ENCODE measurements at places on chromosomes 1 and 21.
A peak's percentile ranks its signal among the peaks of the same experiment; 100 is the strongest.

GRCh38 chr1:32754317-32755097, 51.9 kb upstream of the SYNC start:
- no peak for DNase-seq

DNA sequence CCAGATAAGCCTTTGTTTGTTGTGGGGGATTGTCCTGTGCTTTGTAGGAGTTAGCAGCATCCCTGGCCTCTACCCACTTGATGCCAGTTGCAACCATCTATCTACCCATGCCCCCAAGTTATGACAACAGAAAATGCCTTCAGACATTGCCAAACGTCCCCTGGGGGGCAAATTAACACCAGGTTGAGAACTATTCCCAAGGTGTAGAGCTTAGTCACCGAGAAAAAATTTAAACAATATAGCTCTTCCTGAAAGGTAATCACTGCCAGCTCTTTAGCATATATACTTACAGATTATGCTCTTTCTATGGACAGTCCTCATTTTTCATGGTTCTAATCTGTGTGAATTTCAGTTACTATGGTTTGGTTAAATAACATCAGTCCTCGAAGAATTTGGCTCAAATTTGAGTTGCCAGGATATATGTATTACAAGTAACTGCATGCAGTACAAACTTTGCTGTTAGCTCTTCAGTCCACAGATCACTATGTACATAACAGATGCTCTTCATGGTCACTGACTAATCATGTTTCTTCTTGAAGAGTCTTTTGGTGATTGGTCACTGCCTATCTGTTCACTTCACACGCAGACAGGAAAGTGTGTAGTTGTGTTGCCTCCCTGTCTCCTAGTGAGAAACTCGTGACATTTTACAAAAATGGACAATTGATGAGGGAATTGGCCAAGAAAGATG, 25.2 kb downstream of the MAPKAPK2 start:
- DNase-seq: peak; percentile 43

DNA sequence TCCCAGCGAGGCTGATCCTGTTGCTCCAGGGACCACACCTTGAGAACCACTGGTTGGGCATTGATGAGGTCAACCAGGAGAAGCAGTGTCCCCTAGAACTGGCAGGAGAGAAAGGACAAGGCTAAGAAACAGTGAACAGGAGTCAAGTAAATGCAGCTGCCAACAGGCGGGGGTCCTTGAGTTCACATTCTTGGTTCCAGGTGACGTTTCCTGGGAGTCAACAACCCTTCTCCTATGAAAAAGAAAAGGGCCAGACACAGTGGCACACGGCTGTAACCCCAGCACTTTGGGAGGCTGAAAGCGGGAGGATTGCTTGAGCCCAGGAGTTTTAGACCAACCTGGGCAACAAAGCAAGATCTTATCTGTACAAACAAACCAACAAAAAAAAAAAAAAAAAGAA, 98.3 kb downstream of the KAZN start:
- DNase-seq: no peak

DNA sequence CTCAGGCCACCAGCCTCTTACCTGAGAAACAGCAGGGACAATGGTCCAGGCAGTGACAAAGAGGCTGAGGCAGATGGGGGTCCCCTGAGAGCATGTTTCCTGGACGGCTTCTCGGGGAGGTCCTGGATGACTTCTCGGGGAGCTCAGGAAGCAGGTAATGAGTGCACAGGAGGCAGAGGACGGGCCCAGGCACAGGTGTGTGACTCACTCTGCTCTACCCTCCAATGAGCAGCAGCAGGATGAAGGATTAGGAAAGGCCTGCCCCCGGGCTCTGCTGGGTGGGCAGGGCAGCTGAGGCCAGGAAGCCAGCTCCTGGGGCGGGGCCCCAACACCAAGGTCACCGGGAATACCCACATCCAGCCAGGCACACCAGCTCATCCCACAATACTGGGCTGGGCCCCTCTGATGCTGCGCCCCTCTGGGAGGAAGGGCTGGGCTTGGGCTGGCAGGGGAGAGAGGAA, 17.2 kb upstream of the PTAFR start:
- DNase-seq: no peak

- DNase-seq: no peak
These were observed 17.4 kb upstream of the ARHGEF10L start for GRCh38 chr1:17521946-17522612.

DNA sequence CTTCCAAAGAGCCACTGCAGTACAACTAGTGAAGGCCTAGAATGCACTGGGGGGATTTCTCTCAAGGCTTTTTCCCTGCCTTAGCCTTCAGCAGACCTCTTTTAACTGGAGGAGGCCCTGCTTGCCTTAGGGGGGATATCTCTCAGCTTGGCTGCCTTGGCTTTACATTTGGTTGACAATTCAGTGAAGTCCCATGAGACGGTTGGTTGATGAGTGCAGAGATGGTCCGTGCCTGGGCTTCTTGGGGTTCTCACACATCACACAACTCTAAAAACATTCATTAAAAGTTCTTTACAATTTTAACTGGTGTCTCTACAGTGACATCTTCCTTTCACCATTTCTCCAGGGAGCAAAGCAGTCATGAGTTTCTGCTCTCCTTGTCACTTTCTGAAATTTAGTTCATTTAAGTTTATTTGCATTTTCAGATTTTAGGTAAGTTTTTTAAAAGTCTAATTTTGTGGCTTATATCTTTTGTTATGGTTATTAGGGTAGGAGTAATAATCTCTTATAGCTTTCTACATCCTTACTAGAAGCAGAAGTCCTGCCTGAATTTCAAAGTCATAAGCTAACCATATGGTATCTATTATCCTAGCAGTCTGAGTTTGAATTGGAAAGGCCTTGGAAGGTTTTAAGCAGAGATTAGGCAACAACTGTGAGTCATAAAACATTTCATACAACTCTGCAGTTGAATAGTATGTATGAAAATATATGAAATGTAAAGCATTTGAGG, 487.6 kb downstream of the DPYD start:
- DNase-seq: peak; percentile 93

DNA sequence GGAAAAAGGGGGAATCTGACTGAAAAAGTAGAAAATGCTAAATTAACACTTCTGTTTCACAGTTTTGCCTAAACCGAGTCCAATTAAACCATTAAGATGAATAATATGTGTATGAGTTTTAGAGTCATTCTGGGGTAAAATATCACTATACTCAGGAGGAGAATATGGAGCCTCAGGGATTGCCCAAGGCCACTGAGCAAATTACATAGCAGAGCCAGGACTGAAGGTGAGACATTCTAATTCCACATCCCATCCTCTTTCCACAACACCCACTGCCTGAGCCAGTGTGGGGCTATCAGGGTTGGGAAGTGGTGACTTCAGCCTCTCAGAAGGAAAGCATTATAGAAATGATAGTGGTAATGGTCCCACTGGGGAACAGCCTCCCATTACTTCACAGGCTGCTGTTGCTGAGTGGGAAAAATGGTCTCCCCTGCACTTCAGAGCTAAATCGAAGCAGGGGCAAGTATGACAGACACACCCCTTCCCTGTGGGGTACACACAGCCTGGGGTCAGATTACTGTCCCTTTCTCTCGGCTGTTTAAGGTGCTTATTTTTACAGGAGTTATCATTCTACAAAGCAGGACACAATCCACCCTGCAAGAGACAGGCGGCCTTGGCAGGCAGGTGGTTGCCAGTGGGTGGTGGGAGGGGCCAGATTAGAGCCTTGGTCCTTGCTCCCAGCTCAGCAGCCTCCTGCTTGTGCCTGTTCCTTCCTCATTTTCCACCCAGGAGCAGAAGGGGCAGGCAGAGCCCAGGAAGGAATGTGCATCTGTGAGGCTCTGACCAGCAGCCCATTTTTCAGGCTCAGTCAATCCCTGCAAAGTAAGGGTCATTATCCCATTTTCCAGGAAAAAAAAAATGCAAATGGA, 9.5 kb upstream of the BCAR3 start:
- no peak for DNase-seq

DNA sequence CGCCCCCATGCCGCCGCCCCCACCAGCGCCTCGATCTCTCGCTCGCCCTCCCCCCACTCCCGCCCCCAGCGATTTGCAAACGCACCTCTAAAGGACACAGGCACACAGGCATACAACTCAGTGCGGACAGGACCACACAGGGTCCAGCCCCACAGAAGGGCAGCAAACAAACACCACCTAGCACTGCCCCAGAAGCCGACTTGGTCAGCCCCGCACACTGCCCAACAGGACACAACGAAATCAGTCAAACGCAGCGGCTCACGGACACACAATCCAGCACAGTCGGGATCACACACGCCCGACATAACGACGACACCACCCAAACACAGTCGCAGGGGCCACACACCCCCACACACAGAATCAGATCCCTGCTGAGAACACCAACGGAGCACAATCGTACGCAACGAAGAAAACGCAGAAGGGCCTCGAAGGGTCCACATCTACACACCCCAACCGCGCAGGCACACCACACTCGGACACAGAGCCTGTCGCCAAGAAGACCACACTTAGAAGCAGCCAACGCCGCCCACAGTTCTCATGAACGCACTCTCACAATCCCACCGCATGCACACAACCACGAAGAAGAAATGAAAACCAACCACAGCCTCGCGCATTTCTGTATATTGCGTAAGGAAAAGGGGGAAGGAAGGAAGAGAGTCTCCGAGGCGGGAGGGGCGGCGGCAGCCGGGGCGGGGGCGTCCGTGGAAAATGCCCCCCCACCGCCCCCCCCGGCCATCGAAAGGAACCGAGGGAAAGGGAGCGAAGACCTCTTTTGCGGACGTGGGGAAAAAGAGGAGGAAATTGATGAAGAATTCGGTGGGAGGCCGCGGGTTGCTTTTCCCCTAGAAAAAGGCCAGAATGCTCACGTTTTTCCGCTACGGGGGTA, 481 bp downstream of the TAL1 start:
- DNase-seq: peak; percentile 61

GRCh38 chr1:100799954-100800612, 80.5 kb downstream of the VCAM1 start:
- DNase-seq: peak; percentile 25

- no peak for DNase-seq
These were observed 81.4 kb upstream of the ZNF326 start for GRCh38 chr1:89913353-89914095.

DNA sequence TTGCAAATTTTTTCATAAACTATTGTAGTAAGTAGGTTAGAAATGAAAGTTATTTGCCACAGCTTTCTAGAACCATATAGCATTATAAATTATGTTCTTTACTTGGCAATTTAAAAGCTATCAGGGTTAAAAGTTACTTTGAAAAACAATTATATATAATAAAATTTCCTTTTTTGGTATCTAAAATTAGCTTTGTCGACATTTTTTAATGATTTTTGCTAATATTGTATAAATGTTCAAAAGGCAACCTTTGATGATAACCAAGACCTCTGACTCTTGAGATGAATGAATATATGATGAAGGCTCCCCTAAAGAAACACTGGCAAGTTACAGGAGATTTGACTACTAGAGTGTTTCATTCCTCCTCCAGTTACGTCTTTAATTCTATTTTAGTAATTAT, 121.2 kb downstream of the CDC42BPA start:
- no peak for DNase-seq

DNA sequence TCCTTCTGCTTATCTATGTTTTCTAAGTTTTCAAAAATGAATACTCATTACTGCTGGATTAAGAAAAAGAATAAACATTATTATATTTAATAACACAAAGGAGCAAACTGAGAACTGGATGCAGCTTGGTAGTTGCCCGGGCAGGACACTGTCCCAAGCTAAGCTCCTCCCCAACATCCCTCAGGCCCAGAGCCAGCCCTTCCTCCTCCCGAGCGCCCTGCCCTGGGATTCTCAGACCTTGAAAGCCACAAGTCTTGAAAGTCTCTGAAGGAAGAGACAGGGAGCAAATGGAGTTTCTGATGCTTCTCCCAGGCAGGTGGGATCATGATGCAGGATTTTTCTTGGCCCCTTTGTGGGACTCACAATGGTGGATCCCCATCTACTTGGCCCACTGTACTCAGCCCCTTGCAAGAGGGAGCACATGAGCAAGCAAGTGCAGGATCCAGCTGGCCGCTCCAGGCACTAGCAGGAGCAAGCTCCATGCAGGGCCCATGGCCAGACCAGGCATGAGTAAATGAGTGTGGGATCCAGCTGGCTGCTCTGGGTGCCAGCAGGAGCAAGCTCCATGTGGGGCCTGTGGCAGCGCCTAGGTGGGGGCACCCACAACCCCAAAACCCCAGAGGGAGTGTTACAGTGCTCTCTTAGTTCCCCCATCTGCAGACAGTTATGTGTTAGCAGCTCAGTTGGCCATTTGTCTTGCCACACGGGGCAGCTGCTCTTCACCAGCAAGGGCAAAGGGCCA, 32.1 kb upstream of the RAB4A start:
- DNase-seq: no peak

- DNase-seq: peak; percentile 82
These were observed 6.6 kb upstream of the ETV3L start for GRCh38 chr1:157105988-157106812.

DNA sequence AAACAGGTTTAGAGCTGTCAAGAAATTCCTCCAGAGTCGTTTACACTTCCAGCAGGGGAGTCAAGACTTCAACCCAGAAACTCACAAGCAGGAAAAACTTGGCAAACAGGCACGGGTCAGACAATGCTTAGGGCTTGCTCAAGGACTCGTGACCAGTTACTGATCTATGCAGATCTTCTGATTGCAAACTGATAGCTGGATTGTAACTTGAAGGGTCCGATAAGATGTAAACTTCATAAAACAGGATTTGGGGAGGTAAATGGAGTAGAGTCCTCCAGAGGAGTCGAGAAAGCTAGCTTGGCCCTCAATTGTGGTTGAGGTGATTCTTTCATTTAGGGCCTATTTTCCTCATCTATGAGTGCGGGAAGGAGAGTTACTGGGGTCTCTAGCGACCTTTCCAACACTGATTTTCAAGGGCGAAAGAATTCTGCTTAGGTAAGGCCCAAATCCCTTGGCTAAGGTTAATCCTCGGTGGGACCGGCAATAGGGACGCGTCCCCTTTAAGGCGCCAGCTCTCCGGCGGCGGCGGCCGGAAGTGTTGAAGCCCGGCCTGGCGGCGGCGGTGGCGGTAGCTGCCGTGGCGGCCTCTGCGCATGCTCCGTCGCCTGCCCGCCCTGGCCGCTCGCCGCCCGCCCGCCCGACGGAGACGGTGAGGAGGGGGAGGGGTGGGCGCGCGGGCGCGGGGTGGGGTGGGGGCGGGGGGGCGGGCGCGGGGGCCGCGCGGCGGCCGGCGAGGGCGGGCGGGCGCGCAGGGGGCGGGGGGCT, at the start of gene GMEB1:
GMEB1 (plus strand) TSS at position 594 of the 765 bp plus-strand sequence. CDS start 14,829 bp downstream, outside the sequence.
- peak; percentile 87 for DNase-seq

DNA sequence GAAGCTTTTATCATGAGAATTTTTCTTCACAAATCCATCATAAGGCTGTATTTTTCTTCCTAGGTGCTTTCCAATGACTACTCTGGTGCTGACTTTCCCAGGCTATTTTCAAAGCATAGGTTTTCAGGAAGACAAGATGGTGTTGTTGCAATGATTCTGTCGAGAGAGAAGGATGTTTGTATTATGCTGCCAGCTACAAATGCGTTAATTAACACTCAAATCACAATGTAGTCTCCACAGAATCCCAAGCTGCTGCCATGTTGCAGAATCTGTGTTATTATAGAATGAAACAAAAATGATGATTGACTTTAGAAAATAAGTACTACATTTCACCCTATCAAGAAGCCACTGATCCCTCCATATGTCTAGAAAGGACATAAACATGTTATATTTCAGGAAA, 179.5 kb upstream of the MAP1LC3C start:
- DNase-seq: no peak

DNA sequence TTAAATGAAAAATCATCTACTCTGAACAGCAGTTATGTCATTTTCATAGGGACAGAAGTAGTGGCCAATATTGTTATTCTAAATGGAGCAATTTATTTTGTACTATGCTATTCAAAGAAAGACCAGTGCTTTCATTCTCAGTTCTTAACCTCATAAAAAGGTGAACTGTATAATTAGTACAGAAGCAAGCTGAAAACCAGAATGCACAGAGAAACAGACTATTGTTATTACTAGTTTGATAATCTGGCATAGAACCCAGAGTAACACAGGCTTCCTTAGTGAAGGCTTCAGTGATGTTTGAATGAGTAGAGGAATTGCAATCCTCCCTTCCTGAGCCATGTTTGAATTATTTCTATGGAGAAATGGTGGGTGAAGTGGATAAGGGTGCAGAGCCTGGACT, 131.6 kb upstream of the LRRC7 start:
- DNase-seq: no peak
